Stomach (tissue), 19 donors: ENCODE measurements at places on chromosomes 13 and 19.

- peaks cover 9% of the 10 kb centered on the region for H3K27me3 ChIP-seq
- H3K4me3 ChIP-seq, result peak overlapping the region; percentile 35
- no peak overlapping the region for H3K27ac ChIP-seq
Measured at GRCh38 chr13:113129921-113130750, 7.5 kb downstream of the F10 start.

DNA sequence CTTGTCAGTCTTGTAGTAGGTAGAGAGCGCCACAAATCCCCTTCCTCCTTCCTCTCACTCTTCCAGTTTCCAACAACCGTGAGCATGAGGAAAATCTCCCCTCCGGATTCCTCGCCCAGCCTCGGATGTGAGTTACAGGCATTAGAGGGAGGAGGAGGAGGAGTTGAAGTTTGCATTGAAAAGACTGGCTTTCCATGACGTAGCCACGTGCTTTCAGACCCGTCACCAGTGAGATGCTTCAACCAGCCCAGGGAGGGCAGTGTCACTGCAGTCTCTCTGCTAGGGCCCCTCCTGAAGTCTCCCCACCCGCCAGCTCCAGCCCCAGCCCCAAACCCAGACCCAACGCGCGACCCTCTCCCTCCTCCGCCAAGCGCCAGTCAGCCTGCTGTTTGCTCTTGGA is 442 bp upstream of the FGF14 start:
- H3K27ac ChIP-seq, result no peak overlapping the region
- H3K4me3 ChIP-seq, result peak overlapping the region; percentile 54
- peaks cover 19% of the 10 kb centered on the region for H3K4me1 ChIP-seq
- H3K27me3 ChIP-seq, result peaks cover 34% of the 10 kb centered on the region

DNA sequence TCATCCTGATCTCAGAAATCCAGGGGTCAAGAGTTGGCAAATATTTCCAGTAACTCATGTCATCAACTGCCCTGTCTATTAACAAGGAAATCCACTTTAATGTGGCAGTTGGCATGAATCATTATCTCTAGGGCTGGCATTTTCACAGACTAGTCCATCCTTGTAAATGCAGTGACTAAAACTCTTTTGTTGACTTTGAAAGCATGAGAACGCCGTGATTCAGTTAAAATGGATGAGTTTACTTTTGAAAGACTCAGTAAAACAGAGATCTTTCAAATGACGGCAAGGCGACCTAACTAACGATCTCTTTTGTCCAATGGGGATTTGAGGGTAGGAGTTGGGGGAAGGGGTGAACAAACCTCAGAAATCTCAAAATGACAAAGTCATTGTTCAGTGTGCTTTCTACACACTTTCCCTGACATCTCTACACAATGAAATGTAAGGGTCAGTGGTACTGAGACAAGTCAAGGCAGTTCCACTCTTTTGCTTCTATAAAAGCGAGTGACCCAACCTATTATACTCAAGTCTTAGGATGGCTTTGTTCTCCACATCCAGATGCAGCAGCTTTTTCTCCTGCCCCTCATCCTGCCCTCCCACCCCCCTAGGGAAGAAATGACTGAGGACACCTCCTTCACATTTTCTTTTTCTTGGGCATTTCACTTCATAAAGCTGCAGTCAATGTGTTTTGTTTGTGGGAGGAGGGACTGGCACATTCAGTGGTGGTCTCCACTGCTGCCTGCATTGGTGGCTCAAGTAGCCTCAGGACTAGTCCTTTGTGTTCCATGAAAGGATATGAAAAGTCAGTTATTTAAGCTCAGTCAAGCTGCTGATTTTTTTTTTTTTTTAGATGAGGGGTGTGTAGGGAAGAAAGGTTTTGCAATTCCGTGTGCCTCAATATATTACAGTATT is 200.5 kb downstream of the ABCC4 start:
- no peak overlapping the region for H3K4me3 ChIP-seq
- H3K36me3 ChIP-seq, result peaks cover 9% of the 10 kb centered on the region
- H3K4me1 ChIP-seq, result no peaks in the 10 kb centered on the region
- peak overlapping the region; percentile 52 for H3K27ac ChIP-seq
- no peaks in the 10 kb centered on the region for H3K27me3 ChIP-seq

DNA sequence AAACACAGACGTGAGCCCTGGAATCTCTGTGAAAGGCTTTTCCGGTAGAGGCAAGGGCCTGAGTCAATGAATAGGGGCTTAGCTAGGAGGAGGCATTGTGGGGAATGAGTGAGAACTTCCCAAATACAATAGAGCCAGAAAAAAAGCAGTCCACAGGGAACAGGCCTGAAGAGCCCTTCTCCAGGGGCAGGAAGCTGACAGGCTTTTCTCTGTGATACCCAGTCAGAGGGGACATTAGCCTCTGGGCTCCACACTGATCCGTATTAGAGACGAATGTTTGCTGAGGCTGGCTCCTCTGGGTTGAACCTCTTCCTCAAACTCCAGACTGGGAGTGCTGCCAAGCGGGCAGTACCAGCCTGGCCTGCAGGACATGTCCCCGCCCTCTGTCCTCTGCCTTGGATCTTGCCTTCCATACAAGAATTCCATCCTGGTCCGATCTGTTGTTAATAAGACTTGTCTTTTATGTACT is 2.3 kb downstream of the DHRS12 start:
- H3K27me3 ChIP-seq, result no peaks in the 10 kb centered on the region
- no peak overlapping the region for H3K4me3 ChIP-seq
- H3K36me3 ChIP-seq, result peaks cover 7% of the 10 kb centered on the region
- peaks cover 26% of the 10 kb centered on the region for H3K4me1 ChIP-seq
